ENCODE measurements at places on chromosomes 1 and 21.

GRCh38 chr1:43691871-43692815, 15.2 kb upstream of the ST3GAL3 start:
- H3K27me3 ChIP-seq = no peaks in the 10 kb centered on the region
- H3K36me3 ChIP-seq = peaks cover 3% of the 10 kb centered on the region
- no peaks in the 10 kb centered on the region for H3K4me1 ChIP-seq
- no peak overlapping the region for H3K27ac ChIP-seq

- no peaks in the 10 kb centered on the region for H3K27me3 ChIP-seq
- H3K4me3 ChIP-seq = no peak overlapping the region
- DNase-seq = no peak
- H3K27ac ChIP-seq = peak overlapping the region; percentile 7
- no peaks in the 10 kb centered on the region for H3K36me3 ChIP-seq
- H3K4me1 ChIP-seq = peaks cover 19% of the 10 kb centered on the region
These were observed 45.7 kb upstream of the HOOK1 start for GRCh38 chr1:59768792-59769735.

- peaks cover 6% of the 10 kb centered on the region for H3K4me1 ChIP-seq
- H3K27me3 ChIP-seq = no peaks in the 10 kb centered on the region
- DNase-seq = peak; percentile 62
These were observed 110.5 kb downstream of the HHAT start for GRCh38 chr1:210438928-210439841.

- H3K27me3 ChIP-seq = no peaks in the 10 kb centered on the region
- no peak for DNase-seq
- peaks cover 26% of the 10 kb centered on the region for H3K4me1 ChIP-seq
- H3K27ac ChIP-seq = no peak overlapping the region
- no peak overlapping the region for H3K4me3 ChIP-seq
These were observed 106.6 kb downstream of the MATN1 start for GRCh38 chr1:30616759-30617158.

DNA sequence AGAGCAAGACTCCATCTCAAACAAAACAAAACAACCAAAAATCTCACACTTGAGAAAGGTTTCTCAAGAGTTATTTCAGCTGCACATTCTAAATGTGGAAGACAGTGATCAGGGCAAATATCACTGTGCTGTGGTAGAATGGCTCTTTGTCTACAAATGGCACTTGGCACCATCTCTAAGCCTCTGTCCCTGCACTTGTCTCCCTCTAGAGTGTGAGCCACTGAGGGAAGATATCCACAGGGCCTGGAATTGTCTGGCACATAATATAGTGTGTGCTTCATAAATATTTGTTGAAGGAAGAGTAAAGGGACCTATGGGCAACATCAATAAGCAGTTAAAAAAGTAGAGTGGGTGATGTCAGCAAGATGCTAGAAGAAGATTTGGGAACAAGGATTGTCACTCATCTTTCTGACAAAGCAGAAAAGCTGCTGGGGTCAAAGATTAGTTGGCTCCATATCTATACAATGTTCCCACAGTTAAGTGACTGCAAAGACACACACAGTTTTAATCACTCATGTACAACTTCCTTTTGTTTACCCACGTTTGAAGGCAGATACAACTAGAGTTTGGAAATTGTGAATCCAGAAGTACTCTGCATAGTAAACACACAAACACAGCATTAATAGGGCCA, 19.1 kb downstream of the CD101 start:
- no peak overlapping the region for H3K4me3 ChIP-seq
- H3K36me3 ChIP-seq = no peaks in the 10 kb centered on the region
- no peaks in the 10 kb centered on the region for H3K27me3 ChIP-seq
- H3K4me1 ChIP-seq = no peaks in the 10 kb centered on the region
- no peak overlapping the region for H3K27ac ChIP-seq

- H3K27me3 ChIP-seq = no peaks in the 10 kb centered on the region
- H3K4me3 ChIP-seq = no peak overlapping the region
- DNase-seq = no peak
- H3K4me1 ChIP-seq = peaks cover 14% of the 10 kb centered on the region
These were observed 474.5 kb upstream of the ADGRL2 start for GRCh38 chr1:81326212-81326611.

DNA sequence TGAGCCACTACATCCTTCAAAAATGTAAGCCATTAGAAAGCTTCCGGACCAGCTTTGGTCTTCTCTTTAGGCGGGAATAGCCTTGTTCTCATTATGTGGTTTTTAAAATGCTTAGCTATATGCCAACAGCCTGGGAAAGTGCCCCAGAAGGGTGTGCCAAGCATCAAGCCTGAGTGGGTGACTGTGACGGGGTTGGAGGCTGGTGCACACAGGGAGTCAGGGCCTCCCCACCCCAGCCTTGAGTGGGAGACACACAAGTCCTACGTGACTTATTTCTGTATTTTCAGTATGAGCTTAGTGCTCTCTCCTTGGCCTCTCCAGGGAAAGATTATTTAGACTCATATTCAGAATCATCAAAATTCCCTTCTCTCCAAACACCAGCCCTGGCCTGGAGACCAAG, 9.8 kb downstream of the UBASH3A start:
- peaks cover 5% of the 10 kb centered on the region for H3K4me1 ChIP-seq
- H3K36me3 ChIP-seq = no peaks in the 10 kb centered on the region
- H3K27ac ChIP-seq = no peak overlapping the region
- no peaks in the 10 kb centered on the region for H3K27me3 ChIP-seq

Data from MCF 10A (cell line).